ENCODE measurements at places on chromosomes 3 and 15. TPM values are rescaled to one million over a fixed set of nuclear protein-coding genes. Genes with fewer than 3 reads are reported as not detected.

CPLX3 gene
- total RNA-seq: not detected

COL8A1 gene
- 62.4 TPM for total RNA-seq

GOLGA8K gene
- total RNA-seq: not detected

CBLB gene
- 47.7 TPM for total RNA-seq

GOLGA8M gene
- total RNA-seq: 2.5 TPM

CCDC54 gene
- not detected for total RNA-seq

CCR4 gene
- total RNA-seq: not detected

CSPG5 gene
- under 0.01 TPM for total RNA-seq

GOLGA6L22 gene
- total RNA-seq: not detected

ELL3 gene
- total RNA-seq: 2.7 TPM

HRG gene
- total RNA-seq: not detected

ALDH1L1 gene
- 0.25 TPM for total RNA-seq

RGMA gene
- total RNA-seq: 0.22 TPM

MAP2K1 gene
- 42.8 TPM for total RNA-seq

OR5K2 gene
- total RNA-seq: not detected

SLC12A1 gene
- total RNA-seq: not detected

GPR149 gene
- not detected for total RNA-seq

GP5 gene
- under 0.01 TPM for total RNA-seq

CPA3 gene
- total RNA-seq: not detected
